ENCODE measurements at places on chromosomes 5 and 9.

- DNase-seq: no peak
- H3K36me3 ChIP-seq: no peaks in the 10 kb centered on the region
These were observed 194.5 kb upstream of the RIOK2 start for GRCh38 chr5:97377582-97377981.

DNA sequence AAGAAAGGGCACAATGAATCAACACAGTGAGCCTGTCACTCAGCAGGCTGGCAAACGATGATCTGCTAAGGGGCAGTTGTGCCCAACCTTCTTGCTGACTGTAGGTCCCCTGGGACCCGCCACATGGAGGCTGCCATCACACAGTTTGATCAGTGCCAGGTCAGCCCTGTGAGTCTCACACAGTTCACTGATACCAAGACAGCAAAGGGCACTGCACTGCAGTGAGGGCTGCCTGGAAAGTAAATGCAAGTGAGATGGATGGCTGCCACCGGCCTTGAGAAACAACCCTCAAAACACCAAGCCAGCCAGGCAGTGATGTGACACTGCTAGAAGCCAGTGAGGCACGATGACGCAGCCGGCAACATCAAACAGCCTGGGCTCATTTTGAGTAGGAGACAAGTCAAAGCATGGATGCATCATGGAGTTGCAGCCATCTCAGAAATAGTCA, 30.3 kb downstream of the FOXD1 start:
- H3K27ac ChIP-seq: no peak overlapping the region
- H3K27me3 ChIP-seq: peaks cover 100% of the 10 kb centered on the region
- peaks cover 1% of the 10 kb centered on the region for H3K36me3 ChIP-seq
- no peak for DNase-seq

DNA sequence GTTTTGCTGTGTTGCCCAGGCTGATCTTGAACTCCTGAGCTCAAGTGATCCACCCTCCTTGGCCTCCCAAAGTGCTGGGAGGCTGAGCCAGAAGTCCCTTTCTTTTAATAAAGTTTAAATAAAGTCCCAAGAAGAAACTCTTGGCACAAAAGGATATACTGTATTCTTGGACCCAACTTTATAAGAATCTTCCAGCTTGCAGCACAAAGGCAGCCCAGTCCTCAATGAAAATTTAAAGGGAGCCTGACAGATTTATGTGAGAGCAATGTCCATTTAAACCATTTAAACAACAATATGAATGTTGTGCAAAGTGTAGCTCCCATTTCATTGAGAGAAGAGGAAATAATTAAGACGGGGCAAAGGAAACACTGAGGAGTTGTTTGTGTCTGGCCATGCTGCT, 217.0 kb downstream of the DOCK8 start:
- peaks cover 82% of the 10 kb centered on the region for H3K36me3 ChIP-seq
- DNase-seq: no peak
- H3K27ac ChIP-seq: peak overlapping the region; percentile 35
- H3K4me1 ChIP-seq: no peaks in the 10 kb centered on the region
- no peaks in the 10 kb centered on the region for H3K27me3 ChIP-seq

- peaks cover 2% of the 10 kb centered on the region for H3K36me3 ChIP-seq
- H3K27me3 ChIP-seq: peaks cover 68% of the 10 kb centered on the region
- DNase-seq: no peak
- H3K4me3 ChIP-seq: no peak overlapping the region
- no peaks in the 10 kb centered on the region for H3K4me1 ChIP-seq
These were observed 18.6 kb upstream of the NKD2 start for GRCh38 chr5:989961-990530.

- no peak for DNase-seq
- peaks cover 48% of the 10 kb centered on the region for H3K4me1 ChIP-seq
- peaks cover 23% of the 10 kb centered on the region for H3K36me3 ChIP-seq
- H3K27ac ChIP-seq: no peak overlapping the region
- no peaks in the 10 kb centered on the region for H3K27me3 ChIP-seq
These were observed 451.8 kb downstream of the RAB3C start for GRCh38 chr5:59034498-59035186.

DNA sequence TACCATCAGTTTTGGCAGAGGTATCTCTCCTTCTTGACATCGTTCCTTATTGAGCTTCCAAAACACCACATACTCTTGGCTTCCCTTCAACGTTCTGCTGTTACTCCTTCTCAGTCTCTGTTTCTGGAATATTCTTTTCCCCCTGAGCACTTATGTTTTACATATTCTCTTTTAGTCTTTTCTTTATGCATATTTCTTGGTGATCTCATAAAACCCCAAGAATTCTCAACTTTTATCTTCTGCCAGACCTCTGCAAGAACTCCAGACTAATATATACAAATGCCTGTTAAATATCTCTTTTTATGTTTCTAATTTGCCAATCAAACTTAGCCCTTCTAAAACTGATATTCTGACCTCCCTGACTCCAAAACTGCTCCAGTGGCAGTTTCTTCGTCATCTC, 453.4 kb upstream of the CTNND2 start:
- DNase-seq: no peak
- no peaks in the 10 kb centered on the region for H3K36me3 ChIP-seq
- H3K4me3 ChIP-seq: no peak overlapping the region
- H3K4me1 ChIP-seq: no peaks in the 10 kb centered on the region
- H3K27ac ChIP-seq: no peak overlapping the region

DNA sequence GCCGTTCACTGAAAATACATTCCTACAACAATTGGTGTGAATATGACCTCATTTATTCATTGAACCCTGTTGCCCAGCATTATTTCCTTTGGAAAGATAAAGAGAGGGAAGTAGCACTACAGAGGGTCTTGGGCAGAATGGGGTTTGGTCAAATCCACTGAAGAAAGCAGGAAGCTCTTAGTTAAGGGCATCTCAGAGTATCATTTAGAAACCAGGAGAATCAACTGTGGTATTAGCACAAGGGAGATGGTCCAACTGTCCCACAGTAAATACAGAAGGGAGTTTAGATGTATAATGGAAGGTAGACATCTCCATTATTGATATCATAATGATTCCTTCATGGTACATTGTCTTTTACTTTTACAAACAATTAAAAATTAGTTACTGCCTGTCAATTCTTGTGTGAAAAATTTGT, 47.1 kb downstream of the LIX1 start:
- H3K4me1 ChIP-seq: peaks cover 11% of the 10 kb centered on the region
- no peak overlapping the region for H3K4me3 ChIP-seq
- H3K36me3 ChIP-seq: no peaks in the 10 kb centered on the region

DNA sequence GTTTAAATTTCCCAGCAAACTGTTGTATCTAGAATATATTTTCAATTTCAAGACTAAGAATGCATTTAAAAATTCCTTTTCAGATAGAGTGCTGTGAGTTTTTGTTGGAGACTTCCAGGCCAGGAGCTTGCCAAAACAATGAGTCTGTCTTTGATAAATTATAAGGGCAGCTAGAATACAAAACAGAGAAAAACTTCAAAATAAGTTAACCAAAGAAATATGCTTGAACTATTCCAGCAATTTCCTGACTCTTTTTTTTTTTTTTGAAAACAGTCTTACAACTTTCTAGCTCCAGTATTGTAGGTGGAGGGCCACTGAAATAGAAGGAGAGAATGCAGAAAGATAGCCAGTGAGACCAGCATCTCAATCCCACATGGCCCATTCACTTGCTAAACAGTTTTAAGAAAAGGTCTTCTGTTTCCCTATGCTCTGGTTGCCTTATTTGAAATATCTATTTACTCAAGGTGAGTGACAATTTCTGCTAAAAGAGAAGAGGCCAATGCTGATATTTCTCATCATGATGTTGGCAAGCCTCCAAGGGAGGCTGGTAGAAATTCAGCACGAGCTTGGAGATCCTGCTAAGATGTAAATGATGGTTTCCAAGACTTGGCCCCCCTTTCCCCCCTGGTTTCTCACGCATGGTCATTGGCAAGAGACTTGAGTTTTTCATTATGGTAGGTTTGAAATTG, 103.2 kb downstream of the USP20 start:
- H3K36me3 ChIP-seq: peaks cover 26% of the 10 kb centered on the region
- peaks cover 41% of the 10 kb centered on the region for H3K4me1 ChIP-seq
- H3K4me3 ChIP-seq: no peak overlapping the region
- H3K27ac ChIP-seq: peak overlapping the region; percentile 67
- no peak for DNase-seq

DNA sequence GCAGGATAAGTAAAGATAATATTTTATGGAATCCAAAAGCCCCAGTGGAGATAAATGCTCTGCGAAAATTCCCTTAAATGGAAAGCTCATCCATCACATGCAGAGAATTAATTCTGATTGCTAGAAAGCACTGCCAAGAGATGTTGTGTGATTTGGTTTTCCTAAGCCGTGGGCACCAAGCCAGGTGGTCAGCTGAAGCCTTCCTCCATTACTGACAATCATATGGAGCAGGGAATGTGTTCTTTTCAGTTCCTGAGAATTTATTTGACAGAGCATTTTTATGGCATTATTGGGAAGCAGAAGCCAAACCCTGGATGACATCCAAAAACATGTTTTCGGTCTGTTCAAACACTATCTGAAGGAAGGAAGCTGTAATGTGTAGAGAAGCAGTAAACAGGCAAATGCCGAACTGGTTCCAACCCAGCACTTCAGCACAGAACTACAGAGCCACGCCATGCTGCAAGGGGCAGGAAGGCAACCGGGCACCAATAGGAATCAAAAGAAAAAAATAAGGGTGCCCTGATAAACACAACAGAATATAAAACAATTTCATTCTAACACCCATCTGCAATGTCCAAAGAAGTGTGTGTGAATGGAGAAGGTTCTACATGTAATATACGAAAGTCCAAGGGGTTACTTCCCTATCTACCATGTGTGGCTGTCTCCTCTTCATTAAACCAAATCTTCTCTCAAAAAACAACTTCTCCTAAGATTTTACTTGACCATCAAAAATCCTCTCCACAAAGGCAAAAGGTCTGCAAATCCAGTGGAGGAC, 12.3 kb downstream of the ARSB start:
- no peak for DNase-seq
- no peak overlapping the region for H3K27ac ChIP-seq

- no peak for DNase-seq
- no peaks in the 10 kb centered on the region for H3K4me1 ChIP-seq
- H3K36me3 ChIP-seq: no peaks in the 10 kb centered on the region
- peaks cover 60% of the 10 kb centered on the region for H3K27me3 ChIP-seq
These were observed 125.8 kb downstream of the PDE4D start for GRCh38 chr5:59767681-59768151.

- H3K4me3 ChIP-seq: no peak overlapping the region
- no peaks in the 10 kb centered on the region for H3K36me3 ChIP-seq
- H3K27me3 ChIP-seq: peaks cover 46% of the 10 kb centered on the region
- DNase-seq: no peak
- H3K27ac ChIP-seq: no peak overlapping the region
These were observed 37.7 kb downstream of the PCDHAC2 start for GRCh38 chr5:141003791-141004611.

DNA sequence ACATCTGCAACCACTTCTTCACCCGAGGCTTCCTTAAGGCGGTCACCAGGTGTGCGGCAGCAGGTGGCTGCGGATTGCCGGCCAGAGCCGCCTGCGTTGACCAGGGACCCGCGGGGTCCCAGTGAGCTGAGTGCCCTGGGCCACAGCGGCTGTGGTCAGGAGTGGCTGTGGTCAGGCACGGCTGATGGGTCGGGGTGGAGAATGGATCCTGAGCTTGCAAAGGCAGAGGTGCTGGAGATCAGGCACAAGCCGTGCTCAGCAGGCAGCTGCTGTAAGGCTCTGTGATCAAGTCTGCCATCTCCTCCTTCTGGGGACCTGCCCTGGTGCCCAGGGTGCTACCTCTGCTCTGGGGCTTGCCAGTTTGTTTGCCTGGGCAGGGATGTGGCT, 2.1 kb downstream of the UAP1L1 start:
- peaks cover 10% of the 10 kb centered on the region for H3K36me3 ChIP-seq
- no peak overlapping the region for H3K27ac ChIP-seq
- no peak for DNase-seq
- peak overlapping the region; percentile 44 for H3K4me3 ChIP-seq
- no peaks in the 10 kb centered on the region for H3K27me3 ChIP-seq

DNA sequence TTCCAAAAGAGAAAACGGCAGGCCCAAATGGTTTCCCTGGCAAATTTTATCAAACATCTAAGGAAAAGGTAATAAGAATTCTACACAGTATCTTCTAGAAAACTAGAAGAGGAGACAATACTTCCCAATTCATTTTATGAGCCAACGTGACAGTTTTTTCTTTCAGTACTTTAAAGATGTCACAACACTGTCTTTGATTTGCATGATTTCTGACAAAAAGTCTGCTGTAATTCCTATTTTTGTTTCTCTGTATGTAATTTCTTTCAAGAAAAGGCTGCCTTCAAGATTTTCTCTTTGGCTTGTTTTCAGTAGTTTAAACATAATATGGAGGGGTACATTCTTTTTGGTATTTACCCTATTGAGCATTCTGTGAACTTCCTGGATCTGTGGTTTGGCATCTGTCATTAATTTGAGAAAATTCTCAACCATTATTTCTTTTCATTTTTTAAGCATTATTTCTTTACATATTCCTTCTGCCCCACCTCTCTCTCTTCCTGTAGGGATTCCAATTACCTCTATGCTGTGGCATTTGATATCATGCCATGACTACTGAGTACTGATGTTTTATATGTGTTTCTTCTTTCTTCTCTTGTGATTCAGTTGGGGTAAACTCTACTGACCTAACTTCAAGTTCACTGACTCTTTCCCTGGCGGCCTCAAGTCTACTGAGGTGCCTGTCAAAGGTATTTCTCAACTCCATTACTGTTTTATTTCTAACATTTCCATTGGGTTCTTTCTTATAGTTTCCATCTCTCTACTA, 32.2 kb downstream of the ANKS6 start:
- H3K27ac ChIP-seq: no peak overlapping the region
- H3K27me3 ChIP-seq: no peaks in the 10 kb centered on the region
- no peak for DNase-seq
- no peak overlapping the region for H3K4me3 ChIP-seq
- H3K36me3 ChIP-seq: peaks cover 4% of the 10 kb centered on the region

DNA sequence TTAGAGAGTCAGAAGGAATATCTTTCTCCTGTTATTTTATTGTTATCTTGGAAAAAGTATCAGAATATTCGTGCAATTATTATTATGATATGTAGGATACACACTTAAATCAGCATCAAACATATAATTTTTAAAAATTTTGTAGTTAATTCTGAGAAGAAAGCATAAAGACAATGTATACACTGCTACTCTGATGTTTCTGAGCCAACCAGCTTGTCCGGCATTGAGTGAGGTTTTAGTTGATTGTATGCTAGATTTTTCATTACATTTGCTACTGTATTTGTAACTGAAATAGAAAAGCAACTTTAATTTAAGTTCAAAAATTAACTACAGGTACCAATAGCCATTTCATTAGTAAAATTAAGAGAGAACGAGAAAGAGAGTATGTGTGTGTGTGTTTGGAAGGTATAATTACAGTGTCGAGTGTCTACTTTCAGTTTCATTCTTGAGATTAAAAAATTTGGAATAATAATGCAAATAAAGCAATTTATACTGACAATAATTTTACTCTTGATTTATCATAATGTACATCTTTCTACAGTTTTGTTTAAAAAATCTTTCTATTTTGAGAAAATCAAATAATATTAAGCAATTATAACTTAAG, 160.4 kb upstream of the CDH12 start:
- DNase-seq: no peak
- peak overlapping the region; percentile 70 for H3K4me3 ChIP-seq
- no peaks in the 10 kb centered on the region for H3K36me3 ChIP-seq
- peaks cover 5% of the 10 kb centered on the region for H3K4me1 ChIP-seq
- H3K27me3 ChIP-seq: no peaks in the 10 kb centered on the region
